Immature natural killer cell (primary cell): ENCODE measurements at places on chromosomes 11 and 22.
A peak's percentile ranks its signal among the peaks of the same experiment; 100 is the strongest.

GRCh38 chr22:31036671-31037550 lies 44.2 kb upstream of the SMTN start:
- DNase-seq: no peak

GRCh38 chr22:24147666-24148065 lies 33.6 kb upstream of the SUSD2 start:
- no peak for DNase-seq

- DNase-seq: no peak
Observed at GRCh38 chr11:78032090-78032489, 9.0 kb upstream of the KCTD14 start.

DNA sequence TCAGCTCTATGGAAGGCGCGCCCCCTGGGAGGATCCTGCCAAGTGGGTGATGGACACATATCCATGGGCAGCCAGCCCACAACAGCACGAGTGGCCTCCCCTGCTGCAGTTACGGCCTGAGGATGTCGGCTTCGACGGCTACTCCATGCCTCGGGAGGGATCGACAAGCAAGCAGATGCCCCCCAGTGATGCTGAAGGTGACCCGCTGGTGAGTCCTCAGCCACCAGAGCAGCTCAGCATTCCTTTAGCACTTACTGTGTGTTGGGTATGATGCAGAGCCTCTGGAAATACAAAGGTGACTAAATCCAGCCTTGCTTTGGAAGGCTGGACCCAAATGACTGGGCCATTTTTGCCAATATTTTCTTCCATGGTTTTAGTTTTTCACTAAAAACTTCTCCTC lies 45.7 kb downstream of the DBX1 start:
- no peak for DNase-seq

DNA sequence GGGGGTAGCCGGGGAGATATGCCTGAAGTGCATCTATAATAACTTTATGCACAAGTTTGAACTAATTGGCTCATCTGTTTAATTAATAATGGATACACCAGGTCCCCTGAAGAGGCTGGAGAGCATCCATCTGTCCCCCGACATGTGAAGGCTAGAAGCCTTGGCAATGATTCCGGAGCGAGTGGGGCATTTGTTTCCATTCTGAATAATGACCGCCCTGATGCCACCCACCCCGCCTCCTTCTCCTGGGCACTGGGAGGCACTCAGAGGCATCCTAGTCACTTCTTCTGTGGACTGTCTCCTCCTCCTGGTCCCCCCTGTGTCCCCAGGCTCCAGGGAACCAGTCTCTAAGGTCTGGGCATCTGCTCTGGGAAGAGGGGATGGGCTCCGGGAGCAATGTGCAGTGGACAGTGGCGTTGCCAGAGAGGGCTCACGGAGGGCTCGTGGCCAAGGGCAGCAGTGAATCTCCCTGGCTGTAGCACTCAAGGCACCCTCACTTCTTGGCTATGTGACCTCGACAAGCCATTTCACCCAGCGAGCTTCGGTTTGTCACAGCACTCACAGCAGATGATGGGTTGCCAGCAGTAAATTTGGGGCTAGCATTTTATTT lies 64.7 kb downstream of the TSPAN18 start:
- DNase-seq: no peak

GRCh38 chr22:46373921-46374662 lies 38.6 kb downstream of the TRMU start:
- DNase-seq: peak; percentile 87

GRCh38 chr11:2426826-2427521 lies 17.3 kb downstream of the TRPM5 start:
- DNase-seq: no peak

GRCh38 chr11:70538641-70539359 lies 140.5 kb downstream of the CTTN start:
- no peak for DNase-seq

- peak; percentile 33 for DNase-seq
Observed at GRCh38 chr22:18024276-18024939, at the start of gene MICAL3. TSS of gene MICAL3 (minus strand) at chr22:18024561. CDS start at chr22:17906812, 117,749 bp downstream.

GRCh38 chr11:27582621-27583020 lies 76.1 kb upstream of the LIN7C start:
- no peak for DNase-seq

DNA sequence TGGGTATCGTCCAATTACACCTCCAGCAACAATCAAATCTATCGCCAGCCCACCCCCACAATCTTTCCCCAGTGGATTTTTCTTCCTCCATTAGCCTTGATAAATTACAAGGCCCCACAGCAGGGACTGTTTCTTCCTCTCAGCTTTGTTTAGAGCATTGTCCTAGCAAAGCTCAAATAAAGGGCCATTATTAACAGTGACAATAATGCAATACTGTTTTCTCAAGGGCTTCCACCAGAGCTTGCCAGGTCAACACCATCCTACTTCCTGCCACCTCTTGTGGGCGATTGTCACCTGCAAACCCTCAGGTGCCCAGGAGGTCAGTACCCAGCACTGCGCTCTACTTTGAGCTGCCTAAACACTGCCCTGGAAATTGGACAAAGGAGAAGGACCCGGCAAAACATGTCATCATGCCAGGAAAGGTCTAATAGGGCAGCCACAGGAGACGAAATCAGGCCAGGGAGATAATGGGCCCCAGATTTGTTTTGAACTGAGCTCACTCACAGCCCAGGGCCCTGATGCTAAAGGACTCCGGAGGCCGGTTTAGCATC lies 95.2 kb downstream of the ABTB2 start:
- DNase-seq: no peak

DNA sequence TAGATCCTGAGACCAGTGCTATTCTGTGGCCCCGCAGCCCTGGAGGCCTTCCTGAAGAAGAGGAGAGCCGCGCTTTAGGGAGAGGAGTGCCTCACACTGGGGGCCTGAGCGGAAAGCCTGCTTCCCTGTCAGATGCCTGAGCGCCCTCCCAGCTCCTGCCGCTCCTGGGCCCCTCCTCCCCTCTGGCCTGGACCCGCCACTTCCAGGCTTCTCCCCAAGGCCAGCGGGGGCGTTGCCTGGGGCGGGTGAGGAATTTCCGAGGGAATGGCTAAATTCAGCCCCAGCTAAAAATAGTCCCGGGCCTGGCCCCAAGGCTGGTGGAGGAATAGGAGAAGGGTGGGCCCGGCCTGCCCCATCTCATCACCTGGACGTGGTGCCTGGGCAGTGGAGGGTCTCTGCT lies 15.4 kb downstream of the ARHGEF17 start:
- DNase-seq: no peak

DNA sequence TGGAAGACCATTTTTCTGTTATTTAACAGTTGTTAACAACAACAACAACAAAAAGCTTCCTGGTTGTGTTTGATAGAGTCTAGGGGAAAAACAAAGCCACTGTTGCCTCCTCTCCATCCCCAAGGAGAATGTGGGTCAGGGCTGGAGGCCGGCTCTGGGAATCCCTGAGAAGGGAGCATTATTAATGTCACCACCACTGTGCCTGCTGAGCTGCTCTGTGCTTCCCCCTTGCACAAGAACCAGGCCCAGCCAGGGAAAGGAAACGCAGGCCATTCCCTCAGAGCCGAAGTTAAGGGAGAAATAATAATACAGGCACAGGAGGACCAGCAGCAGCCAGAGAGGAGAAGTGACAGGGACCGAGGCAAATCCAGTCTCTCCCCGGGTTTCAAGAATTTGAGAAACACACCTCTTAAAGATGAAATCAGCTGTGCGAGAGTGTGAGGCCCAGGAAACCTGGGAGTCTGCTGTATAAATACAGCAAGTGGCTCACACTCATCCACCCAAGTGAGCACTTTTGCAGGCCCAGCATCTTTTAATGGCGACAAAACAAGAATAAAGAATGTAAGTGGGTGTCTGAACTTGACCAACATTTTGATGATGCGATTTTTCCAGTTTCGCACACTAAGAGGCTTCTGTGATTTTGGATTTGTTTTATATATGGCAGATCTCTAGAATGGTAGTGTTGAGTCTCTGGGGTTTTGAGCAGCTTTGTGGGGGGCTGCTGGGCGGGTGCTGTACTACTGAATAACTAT lies 539.2 kb downstream of the NTM start:
- DNase-seq: no peak

DNA sequence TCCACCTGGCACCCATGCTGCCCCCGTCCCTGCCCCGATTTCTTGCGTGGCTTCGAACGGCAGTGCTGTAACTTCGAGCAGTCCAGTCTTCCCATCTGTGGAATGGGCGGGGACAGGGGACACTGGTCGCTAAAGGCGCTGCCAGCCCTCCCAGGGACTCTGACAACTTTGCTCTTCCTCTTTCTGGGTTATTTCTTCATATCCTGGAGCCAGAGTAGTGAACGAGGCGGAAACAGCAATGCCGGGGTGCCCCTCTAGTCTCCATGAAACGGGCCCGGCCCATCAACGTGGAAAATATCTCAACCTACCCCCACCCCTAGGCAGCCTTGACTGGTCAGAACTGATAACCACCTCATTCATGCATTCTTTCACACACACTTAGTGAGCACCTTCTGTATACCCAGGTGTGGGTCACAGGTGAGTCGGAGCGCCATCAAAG lies 42.8 kb downstream of the TRIOBP start:
- DNase-seq: no peak

DNA sequence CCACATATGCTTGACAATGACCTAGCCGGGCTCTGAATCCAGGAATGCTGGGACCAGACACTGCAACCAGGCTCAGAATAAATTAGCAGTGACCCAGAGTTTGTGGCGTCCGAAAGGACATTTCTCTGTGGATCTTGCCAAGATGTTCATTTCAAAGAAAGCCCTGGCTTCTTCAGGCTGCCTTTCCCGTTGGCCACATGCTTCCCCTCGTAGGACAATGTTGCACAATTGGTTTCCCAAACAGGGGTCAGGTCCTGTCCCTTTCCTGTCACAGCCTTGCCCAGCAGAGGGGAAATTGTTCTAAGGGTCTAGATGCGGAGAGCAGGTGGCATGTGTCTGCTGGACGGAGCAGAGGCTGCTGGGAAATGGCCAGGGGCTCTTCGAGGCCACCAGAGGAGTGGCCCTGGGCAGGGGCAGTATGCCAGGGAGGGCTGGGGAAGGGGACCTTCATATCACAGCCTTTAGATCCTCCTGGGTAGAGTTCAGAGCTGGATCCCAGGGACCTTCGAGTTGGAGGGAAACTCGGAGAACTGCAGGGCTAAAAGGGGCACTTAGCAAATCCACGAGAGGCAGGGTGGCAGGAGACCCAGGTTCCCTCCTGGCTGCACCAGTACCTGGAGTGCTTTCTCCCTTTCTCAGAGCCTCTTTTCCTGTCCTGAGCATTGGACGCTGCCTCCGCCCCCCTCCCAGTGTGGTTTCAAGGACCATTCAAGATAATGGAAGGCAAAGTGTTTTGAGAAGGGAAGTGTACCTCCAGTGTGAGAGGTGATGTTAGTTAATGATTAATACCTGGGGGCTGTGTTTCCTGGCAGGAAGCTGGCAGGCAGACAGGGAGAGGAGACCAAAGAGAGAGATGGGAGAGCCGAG lies 42.3 kb downstream of the C11orf96 start:
- no peak for DNase-seq

DNA sequence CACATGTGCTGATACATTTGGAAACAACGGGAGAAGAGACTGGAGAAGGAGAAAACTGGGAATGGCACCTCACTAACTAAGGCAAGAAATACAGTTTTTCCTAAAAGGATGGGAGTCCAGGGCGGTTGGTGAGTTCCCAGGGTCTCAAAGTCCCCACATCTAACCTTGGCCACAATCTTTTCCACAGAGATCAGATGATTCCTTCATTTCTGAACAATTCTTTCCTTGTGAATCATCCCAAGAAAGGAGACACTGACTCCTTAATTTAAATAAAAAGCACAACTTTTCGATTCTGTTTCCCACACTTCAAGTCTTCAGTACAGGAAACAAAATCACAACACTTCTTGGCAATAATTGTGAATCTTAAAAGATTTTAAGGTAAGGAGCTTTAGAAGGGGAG lies 384.7 kb downstream of the DCDC1 start:
- DNase-seq: no peak

DNA sequence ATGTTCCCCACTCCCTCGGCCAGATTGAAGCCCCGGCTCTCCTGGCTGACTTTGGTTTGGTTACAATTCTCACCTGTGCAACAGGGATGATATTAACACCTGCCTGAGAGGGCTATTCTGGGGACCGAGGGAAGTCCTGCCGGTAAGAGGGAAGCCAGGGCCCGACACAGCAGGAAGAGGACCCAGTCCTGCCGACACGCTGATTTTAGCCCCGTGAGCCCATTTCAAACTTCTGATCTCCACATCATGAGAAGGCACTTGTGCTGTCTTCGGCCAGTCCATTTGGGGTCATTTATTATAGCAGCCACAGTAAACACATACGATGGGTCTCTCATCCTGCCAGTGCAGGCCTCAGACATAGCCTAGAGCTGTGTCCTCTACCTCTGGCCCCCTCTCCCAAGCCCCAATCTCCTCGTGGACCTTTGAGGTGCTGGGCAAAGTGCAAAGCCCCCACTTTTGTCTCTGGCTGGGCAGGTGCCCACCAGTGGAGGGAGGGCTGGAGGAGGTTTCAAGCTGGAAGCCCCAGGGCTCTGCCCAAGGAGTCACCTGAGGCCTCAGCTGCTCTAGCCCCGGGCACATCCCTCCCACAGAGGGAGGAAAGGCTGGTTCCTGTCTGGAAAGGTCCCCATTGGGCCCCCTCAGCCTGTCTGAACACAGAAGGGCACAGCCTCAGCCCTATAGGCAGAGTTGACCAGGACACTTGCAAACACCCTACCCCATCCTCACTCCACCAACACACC lies 59.1 kb upstream of the FGF3 start:
- no peak for DNase-seq

DNA sequence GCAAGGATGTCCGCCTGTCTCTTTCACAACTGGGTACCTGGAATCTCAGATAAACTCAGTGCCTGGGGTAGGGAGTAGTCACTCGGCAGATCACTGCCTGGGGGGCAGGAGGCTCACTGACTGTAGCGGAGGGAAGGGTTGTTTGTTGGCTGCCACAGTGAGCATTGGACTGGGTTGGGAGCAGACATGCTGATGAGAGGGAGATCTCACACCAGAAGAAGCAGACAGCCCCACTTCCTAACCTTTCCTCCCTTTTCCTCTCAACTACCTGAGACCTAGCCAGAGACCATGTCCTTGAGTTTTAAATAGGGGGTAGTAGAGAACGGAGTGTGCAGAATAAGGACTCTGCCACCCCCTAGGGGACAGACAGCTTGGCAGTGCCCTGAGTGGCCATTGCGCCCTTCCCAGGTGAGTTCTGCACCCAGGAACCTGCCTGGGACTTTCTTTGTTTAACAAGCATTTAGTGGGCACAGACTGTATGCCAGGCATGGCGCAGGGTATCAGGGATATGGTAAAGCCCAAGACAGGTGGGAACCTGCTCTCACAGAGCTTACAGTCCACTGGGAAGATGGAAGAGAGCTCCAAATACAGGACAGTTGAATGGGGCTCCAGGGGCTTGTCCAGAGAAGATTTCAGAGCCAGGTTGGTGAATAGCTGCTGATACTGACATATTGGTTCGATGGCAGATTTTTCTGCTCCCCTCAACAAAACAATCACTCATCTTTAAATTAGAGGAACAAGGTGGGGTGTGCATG lies 115.7 kb upstream of the NNMT start:
- no peak for DNase-seq
